ENCODE measurements at places on chromosomes 12 and 14.

DNA sequence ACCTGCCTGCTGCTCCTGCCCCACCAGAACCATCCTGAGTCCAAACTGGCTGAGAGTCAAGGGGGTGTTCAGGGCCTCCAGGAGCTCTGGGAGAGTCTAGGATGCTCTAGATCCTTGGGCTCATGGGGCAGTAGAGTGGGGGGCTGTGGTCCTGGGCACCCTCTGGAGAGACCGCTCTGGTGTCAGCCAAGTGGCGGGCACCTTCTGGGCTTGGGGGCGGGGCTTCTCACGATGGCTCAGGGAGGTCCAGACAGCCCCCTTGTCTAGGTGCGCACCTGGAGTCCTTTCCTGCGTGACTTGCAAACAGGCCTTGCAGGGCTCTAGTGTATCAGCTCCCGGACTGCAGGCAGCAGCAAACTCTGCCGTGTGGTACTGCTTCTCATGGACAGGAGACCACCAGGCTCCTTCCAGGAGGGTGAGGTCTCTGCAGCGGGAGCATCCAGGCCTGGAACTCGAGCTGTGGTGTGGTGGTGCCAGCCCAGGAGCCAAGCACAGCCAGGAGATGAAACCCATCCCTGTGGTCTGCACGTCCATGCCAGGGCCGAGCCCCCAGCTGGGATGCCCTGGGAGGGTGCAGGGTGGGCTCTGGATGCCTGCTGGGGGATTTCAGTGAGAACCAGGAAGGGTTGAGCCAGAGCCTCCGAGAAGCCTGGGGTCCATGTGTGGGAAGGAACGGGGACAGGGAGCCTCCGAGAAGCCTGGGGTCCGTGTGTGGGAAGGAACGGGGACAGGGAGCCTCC, 15.0 kb downstream of the PACS2 start:
- no peak for DNase-seq

GRCh38 chr14:96038920-96039632, at the start of gene C14orf132:
TSS of gene C14orf132 (plus strand) at chr14:96039362. CDS start at chr14:96039501, 139 bp downstream.
- DNase-seq = peak; percentile 42

- DNase-seq = no peak
Observed at GRCh38 chr14:68888883-68889282, 90.2 kb downstream of the ACTN1 start.

GRCh38 chr14:71062581-71063303, 155.5 kb downstream of the PCNX1 start:
- DNase-seq = no peak

DNA sequence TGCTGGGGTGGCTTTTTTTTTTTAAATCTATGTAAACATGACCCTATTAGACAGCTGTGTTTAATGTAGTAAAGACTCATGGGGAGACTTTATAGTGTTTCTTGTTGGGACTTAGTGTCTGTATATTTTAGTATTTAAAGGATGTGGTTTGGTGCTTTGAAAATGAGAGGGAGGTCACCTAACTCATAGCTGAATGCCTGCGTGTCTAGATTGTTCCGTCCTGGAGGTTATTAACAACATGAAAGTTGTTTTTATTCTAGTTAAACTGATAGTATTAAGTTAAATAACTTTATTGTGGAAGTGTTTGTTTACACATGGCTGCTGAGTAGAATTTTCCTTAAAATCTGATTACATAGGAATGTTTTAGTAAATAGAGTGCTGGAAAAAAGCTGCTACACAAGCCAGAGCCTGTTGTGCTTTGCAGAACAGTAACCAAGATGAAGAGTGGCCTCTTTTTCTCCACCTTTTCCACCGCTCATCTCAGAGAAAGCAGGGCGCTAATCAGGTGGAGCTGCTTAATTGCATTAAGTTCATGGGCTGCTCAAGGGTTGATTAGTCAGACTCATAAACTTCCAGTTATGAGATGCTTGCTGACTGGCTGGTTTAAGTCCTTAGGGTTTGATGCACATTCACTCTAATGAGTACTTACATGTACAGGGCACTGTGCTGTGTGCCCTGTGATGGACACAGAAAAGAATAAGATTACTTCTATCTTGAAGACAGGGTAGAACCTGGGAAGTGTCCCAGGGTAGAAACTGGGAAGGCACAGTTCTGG, 62.7 kb downstream of the FBXO34 start:
- DNase-seq = no peak

DNA sequence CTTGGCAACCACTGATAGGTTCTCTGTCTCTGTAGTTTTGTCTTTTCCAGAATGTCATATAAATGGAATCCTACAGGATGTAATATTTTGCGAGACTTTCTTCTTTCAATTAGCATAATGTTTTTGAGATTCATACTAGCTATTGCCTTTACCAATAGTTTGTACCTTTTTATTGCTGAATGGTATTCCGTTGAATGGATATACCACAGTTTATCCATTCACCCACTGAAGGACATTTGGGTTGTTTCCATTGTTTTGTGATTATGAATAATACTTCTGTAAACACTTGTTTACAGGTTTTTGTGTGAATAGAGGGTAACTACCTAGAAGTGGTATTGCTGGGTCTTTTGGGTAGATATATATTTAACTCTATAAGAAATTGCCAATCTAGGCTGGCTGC, 26.3 kb downstream of the GLT8D2 start:
- DNase-seq = no peak

GRCh38 chr14:75562089-75562488, 16.3 kb upstream of the FLVCR2 start:
- DNase-seq = no peak

DNA sequence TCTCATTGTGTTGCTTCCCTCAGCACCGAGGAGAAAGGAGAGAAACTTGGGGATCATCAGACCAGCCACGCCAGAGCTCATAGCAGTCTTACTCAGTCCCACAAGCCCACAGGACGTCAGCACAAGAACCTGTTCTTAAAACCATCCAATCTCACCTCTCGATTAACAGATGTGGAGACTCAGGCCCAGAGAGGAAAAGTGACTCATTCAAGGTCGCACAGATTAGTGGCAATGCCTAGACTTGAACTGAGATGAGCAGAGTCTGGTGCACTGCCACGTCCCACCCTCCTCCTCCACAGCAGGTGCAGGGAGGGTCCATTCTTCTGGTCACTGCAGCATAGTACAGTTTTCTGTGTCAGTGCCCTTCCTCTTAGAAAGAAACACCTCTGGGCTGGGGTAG, 154.9 kb upstream of the PZP start:
- no peak for DNase-seq

GRCh38 chr14:94180655-94181271, 6.6 kb downstream of the PPP4R4 start:
- DNase-seq = peak; percentile 70

- DNase-seq = no peak
Observed at GRCh38 chr12:69619050-69619449, 8.3 kb upstream of the LRRC10 start.

- DNase-seq = no peak
Observed at GRCh38 chr14:66330916-66331315, 155.3 kb upstream of the CCDC196 start.

- DNase-seq = no peak
Observed at GRCh38 chr12:124949779-124950728, 35.6 kb upstream of the UBC start.

DNA sequence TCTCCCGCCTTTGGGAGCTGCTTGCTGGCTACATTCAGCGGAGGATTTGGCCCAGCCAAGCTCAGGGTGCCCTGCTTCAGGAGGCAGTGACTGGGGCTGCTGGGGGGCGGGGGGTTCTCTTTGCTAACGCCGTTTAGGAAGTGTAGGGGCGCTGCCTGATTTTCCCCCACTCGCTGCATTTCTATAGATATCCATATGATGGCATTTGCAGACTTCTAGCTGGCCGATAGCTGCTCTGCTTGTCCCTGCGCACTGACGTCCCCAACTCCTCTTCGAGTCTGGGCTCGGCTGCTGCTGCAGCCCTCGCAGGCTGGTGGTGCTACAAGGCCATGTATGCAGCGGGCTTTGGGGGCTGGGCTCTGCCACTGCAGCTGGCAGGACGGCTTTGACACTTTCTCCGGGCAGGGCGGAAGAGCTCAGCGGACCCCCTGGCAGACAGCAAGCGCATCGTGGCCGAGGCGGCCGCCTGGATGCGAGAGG, 3.1 kb downstream of the LRFN5 start:
- no peak for DNase-seq

GRCh38 chr12:47067771-47068431, 11.5 kb upstream of the PCED1B start:
- DNase-seq = no peak

DNA sequence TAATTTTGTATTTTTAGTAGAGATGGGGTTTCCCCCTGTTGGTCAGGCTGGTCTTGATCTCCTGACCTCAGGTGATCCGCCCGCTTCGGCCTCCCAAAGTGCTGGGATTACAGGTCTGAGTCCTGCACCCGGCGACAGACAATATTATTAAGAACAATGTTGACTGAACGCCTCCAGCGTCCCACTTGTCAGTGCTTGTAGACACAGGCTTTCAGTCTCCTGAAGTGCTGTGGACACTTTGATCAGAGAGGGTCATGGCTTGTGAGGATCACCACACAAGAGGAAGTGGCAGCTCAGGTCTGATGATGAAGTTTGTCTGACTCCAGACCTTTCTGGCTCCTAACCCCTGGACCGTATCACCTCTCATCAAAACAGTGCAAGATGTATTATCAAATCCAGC, 114.6 kb downstream of the CHST11 start:
- DNase-seq = no peak

DNA sequence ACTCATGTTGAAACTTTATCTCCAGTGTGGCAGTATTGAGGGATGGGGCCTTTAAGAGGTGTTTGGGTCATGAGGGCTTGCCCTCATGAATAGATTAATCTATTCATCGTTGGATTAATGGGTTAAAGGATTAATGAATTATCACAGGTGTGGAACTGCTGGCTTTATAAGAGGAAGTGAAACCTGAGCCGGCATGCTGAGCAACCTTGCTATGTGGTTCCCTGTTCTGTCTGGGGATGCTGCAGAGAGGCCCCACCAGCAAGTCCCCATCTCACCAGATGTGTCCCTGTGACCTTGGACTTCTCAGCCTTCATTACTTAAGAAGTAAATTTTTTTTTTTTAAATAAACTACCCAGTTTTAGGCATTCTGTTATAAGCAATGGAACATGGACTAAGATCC, 109.6 kb downstream of the DYRK2 start:
- DNase-seq = no peak

DNA sequence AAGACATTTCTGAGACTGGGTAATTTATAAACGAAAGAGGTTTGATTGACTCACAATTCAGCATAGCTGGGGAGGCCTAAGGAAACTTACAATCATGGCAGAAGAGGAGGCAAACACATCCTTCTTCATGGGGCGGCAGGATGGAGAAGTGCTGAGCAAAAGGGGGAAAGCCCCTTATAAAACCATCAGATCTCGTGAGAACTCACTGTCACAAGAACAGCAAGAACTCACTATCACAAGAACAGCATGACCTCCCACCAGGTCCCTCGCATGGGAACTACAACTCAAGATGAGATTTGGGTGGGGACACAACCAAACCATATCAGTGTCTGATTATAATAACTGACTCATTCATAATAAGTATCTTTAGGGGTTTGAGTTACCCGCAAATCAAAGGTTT, 6.4 kb downstream of the SLC39A9 start:
- no peak for DNase-seq

DNA sequence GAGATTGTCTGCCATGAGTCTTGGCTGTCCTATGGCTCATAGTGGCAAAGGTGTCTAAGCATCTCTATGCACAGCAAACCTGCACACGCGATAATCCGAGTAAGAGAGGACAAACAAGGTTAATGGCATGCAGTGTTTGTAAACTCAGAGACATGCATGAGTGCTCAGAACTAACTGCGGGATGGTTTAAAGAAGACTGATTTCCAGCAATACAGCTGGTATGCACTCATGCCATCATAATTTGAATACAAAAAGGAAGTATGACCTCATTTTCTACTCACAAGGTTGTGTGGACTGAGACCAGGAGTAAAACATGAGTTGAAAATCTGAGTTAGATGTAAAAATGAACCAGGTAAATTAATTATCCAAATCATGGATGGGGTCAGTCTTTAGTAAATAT, 16.6 kb upstream of the TCP11L2 start:
- no peak for DNase-seq

- no peak for DNase-seq
Observed at GRCh38 chr12:96134200-96134599, 60.0 kb upstream of the ELK3 start.

DNA sequence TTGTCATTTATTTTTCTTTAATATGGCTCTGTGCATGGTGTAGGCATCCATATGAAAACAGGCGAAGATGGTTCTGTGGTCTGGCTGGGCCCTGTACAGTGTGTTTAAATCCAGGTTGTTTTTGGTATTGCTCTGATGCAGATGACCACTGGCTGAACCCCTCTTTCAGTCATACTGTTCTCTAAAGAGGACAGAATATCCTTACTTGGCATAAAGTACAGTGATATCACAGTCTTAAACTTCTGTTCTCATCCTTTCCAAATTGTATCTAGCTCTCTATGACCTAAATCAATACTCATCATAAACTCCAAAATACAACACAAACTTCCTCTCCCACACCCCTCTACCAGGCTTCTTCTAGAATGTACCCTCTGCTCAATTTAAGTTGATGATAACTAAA, 252.7 kb upstream of the FAR2 start:
- no peak for DNase-seq

DNA sequence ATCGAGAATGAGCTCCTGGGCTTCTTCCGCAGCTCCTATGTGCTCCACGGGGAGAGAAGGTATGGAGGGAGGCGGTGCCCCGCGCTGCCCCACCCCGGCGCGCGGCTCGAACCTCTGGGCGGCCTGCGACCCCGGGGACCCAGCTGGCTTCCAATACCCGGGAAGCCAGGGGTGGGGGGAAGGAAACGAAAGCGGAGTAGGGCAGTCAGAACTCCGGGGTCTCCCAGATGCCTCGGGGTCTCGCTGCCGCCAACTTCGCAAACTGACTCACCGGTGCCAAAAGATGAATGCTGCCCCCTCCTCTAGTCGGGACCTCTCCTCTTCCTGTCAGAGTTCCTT, 1.3 kb downstream of the TRHDE start:
- DNase-seq = no peak

- no peak for DNase-seq
Observed at GRCh38 chr12:5560265-5560664, 128.4 kb downstream of the NTF3 start.

DNA sequence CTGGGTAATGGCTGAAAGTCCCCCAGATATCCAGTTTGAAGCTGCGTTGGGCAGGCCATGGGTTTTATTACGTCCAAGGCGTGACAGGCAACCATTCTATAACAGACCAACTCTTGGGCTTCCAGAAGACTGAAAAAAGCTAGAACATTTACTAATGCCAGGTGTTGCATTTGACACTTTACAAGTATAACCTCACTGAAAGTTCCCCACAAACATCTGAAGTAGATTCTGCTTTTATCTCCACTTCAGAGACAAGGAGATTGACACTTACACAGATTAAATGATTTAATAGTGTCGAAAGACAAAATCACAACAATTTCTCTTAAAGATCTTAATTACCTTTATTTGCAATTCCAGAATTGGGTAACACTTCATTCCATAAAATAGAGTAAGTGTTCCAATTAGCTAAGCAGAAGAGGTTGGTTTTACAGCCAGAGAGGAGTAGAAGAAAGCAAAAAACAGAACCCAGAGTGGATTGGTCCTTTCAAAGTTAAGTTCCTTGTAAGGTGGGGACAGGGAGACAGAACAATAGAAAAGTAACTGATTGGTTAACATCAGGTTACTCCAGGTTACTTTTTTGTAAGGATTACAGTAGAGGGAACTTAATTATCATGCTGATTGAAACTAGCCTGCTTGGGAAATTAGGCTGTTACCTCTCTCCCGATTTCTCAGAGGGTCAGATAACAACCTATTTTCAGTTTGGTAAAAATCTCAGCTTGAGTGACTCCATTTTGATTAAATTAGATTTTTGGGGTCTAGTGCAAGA, 11.3 kb downstream of the SOCS2 start:
- DNase-seq = no peak
